Left lobe of liver (tissue), 2 donors: ENCODE measurements at places on chromosomes 4 and X.

GRCh38 chr4:123417813-123418212 is 21.2 kb downstream of the SPRY1 start:
- DNase-seq = no peak

- DNase-seq = no peak
Measured at GRCh38 chr4:6880691-6881090, 28.9 kb upstream of the TBC1D14 start.

DNA sequence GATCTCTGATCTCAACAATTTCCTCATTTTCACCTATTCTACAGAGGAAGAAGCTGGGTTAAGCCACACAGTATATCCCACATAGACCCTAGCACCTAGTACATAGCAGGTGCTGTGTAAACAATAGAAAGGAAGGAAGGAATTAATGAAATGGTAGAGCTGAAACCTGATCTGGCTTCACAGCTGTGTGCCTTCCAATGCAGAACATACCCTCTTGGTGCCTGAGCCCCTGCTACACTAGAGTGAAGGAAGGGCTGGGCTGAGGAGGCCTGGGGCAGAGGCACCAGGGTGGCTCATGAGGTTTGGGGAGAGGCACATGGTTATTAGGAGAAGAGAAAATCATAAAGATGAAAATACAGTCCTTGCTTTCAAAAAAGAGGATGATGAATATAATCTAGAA is 21.3 kb downstream of the LRRC66 start:
- no peak for DNase-seq

GRCh38 chr4:68175562-68176155 is 46.0 kb upstream of the TMPRSS11F start:
- DNase-seq = no peak

GRCh38 chr4:25059791-25060190 is 29.0 kb upstream of the LGI2 start:
- DNase-seq = no peak

DNA sequence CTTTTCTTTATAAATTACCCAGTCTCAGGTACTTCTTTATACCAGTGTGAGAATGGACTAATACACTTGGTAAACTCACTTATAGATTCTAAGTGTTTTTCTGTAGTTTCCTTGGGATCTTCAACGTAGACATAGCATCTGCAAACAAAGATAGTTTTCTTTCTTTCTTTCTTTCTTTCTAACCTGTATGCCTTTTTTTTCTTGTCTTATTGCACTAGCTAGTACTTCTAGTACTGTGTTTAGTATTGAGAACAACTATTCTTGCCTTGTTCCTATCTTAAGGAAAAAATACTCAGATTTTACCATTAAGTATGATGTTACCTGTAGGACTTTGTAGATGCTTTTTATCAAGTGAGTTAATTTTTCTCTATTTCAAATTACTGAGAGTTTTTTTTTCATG is 102.2 kb downstream of the EDA start:
- DNase-seq = no peak

GRCh38 chr4:25330905-25331808 is 18.6 kb downstream of the ZCCHC4 start:
- no peak for DNase-seq

DNA sequence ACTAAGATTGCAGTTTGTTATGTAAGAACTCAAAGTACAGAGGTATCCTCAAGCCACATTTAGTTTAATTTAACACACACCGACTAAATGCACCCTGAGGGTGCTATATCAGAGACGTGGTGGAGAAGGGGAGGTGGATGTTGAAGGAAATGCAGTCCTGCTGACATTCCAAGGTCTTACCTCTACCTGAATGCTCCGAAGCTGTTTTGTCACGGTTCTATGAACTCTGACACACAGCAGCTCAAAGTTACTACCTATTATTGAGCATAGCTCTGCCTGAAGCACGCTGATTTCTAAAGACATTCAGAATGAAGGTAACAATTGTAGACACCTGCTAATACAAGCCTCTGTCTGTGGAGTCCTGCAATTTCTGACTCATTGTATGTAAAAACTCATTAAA is 6.7 kb downstream of the CC2D2A start:
- DNase-seq = no peak

- DNase-seq = no peak
Measured at GRCh38 chrX:20455001-20455400, 188.3 kb upstream of the RPS6KA3 start.

DNA sequence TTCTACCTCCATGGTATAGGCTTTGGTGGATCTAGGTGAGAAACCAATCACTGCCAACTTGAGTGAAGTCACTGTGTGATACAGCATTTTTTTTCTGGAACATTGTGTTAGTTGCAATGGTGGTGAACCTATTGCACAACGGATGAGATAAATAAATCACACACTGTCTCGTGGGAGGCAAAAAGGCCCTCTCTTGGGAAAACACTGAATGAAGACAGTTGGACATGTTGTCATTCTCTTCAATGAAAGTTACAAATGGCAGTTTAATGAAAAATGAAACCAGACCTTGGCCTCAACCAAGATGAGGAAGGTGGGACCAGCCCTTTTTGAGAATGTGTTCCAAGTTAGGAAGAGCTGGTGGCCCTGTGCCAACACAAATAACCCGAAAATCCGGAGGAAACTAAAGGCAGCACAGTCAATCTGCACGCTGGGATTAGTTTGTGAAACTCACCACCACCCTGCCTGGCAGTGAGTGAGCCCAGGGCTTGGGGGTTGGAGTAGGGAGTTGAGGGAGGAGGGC is 5.4 kb upstream of the ADGRG2 start:
- DNase-seq = peak; percentile 43

DNA sequence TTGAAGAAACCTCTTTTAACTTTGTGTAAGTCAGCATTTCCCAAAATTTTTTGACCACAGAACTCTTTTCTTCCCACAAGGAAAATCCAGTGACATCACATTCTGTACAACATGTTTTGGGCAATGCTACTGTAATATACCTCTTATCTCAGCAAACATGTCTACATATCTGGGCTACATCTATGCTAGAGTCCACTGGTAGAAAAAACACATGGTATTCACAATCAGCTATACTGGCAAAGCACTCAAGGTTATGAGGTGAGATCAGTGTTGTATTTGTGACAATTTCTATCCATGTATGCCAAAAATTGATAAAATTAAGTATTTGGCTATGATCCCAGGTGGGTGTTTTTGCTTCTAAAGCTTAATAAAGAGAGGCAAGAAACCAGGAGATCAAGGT is 98.0 kb downstream of the ATP11C start:
- DNase-seq = no peak

DNA sequence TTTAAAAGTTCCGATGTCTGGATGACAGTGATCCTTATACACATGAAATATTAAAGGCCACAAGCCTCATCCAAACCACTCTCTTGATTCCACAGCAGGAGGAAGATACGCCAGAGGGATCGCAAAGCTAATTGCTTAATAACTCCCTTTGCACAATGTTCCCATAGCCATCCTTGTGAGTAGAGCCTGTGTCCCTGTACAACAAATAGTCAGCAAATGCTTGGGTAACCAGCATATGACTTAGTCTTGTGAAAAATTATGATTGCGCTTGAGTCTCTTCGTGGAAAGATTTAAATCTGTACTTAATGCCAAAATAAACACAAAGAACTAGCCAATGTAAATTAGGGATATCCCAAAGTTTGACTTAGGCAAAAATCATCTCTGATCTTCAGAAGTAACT is 31.5 kb downstream of the SLC9A7 start:
- DNase-seq = no peak

DNA sequence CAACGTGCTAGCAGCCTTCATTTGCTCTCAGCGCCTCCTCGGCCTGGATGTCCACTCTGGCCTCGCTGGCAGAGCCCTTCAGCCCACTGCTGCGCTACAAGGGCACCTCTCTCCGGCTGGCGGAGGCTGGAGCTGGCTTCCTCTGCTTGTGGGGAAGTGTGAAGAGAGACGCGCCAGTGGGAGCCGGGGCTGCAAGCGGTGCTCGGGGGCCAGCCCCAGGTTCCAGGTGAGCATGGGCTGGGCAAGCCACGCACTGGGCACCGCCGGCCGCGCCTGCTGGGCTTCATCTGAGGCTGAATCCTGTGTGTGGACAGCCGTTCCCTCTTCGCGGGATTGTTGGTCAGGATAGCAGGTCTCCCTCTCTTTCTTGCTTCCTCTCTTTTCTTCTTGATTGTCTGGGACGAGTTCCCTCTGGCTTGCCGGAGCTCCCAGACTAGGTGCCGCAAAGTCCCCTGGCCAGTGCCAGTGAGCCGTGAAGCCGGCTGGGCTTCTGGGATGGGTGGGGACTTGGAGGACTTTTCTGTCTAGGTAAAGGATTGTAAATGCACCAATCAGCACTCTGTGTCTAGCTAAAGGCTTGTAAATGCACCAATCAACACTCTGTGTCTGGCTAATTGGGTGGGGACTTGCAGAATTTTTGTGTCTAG is 165.0 kb downstream of the HEPH start:
- no peak for DNase-seq

DNA sequence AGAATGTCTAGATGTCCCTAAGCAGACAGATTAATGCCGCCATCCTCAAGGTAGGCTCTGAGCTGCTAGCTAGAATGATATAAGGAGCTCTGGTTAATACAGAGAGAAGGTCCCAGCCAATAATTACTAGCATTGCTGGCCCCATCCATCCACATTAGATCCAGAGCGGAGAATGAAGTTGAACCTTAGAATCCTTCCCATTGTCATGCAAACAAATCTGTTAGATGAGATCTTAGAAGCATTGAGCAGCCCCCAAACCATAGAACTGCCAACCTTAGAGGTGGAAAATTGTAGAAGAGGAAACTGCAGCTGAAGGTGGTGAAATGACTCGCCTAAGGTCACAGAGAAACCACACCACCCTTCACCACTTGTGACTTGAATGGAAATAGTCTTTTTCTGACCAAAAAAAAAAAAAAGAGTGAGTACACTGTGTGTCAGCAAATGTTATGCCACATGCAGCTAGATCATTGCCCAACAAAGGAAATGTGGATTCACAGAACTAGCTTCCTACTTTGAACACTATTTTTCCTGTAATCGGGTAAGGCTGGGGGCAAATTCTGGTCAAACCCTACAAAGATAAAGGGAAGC is 162.1 kb downstream of the SMIM20 start:
- no peak for DNase-seq

GRCh38 chr4:57490520-57491255 is 380.5 kb upstream of the IGFBP7 start:
- no peak for DNase-seq

DNA sequence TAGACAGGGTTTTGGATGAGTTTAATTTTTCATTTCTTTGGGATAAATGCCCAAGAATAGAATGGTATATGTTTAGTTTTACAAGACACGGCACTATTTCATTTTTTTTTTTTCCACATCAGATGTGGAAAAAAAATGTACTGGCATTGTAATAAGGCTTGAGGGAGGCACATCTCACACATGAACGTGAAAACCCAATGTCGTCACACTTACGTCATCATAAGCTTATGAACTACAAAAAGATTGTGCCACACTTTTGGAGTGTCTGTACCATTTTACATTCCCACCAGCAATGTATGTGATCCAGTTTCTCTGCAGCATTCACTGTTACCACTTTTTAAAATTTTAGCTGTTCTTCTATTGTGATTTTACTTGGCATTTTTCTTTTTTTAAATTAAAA is 74.2 kb downstream of the TAF1 start:
- DNase-seq = no peak

GRCh38 chrX:54492340-54492739 is 3.7 kb downstream of the FGD1 start:
- no peak for DNase-seq

- DNase-seq = no peak
Measured at GRCh38 chr4:142913461-142914030, 67.4 kb upstream of the INPP4B start.

GRCh38 chrX:2484256-2484655 is 16.5 kb downstream of the DHRSX start:
- DNase-seq = no peak

DNA sequence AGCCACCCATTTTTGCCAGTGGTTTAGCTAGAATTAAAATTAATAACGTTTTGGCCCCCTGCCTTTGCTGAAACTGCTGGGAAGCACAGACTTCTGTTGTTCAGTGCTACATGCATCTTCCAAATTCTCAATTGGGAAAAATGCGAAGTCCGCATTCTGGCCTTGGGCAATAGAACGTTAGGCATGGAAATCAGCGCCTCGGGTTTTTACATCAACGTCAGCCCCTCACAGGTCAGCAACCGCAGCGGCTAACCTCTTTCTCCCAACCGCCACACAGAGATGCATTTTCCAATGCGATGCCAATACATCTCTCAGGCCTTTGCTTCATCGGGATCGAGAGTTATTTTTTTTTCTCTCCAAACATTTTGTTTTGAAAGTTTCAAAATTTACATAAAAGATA is 339.1 kb downstream of the DCHS2 start:
- no peak for DNase-seq

GRCh38 chr4:139481465-139481864 is 27.5 kb downstream of the RAB33B start:
- DNase-seq = peak; percentile 69
